ENCODE measurements at places on chromosomes 3 and 15.

DNA sequence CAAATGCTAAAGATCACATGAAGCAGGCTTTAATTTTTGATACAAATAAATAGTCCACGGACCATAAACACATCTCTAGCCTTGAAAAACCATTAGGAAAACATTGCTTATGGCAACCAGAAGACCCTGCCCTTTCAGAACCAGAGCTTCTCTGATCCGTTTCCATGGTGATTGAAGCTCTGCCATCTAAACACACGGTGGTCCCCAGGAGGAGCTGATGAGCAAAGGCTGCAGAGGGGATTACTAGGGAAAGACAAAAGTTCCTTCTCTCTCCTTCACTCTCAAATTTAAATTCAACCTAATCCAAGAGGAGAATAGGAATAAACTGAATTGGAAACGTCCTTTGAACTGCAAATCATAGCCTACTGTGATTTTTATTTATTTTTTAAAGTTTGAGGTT is 122.0 kb upstream of the ATP10A start:
- no peak for DNase-seq

DNA sequence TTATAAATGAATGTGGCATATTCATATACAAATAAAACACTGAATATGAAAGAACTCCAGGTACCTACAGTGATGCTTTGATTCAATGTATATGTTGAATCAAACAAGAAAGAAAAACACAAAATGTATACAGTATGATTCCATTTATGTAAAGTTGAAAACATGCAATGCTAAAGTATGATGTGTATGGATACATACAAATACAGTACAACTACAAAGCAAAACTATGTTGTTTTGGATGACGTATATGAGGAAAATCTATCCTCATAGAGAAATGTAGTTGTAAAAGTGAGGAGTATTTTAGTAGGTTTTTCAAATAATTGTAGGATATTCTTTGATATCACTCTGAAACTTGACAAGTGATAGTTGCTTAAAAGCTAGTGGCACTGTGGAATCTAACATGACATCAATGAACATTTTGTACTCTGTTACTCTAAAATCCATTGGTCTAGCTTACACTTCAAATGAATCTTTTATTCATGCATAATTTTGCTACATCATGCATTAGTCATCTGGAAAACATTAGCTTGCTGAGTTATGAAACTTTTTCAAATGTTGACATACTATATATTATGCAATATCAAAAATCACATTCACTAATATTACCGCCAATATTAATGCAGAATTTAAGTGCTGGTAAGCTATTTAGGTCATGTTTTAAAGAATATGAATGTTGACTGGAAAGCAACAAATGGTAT is 278.1 kb upstream of the CHRNA7 start:
- no peak for DNase-seq

DNA sequence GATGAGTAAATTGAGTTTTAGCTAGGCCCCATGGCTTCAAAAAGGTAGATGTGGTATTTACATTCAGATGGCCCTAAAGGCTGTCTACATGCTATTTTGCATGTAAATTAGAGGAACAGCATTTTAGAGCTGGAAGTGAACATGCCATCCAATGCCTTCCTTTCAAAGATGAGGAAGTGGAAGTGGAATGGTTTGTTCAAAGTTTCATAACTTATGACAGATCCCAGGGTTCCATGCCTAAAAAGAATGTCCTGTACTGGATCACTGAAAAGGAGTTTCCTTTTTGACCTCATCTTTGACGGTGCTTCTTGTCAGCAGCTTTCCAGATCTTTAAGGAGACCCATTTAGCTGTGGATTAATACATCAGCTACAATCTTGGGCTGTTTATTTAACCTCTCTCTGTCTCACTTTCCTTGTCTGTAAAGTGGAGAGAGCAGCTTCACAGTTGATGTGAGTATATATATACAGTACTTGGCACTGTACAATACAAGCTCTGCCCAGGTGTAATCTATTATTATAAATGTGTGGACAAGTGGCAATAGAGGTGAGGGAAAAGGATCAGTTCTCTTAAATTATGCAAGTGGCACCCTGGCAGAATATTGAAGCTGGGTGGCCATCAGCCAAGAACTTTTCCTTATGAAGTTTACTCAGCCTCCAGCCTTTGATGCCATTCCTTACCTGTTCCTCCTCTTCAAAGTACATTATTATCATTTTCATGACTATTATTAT is 68.7 kb upstream of the GOLGA8B start:
- DNase-seq = no peak

- no peak for DNase-seq
Measured at GRCh38 chr3:192156382-192156781, 571.0 kb downstream of the FGF12 start.

DNA sequence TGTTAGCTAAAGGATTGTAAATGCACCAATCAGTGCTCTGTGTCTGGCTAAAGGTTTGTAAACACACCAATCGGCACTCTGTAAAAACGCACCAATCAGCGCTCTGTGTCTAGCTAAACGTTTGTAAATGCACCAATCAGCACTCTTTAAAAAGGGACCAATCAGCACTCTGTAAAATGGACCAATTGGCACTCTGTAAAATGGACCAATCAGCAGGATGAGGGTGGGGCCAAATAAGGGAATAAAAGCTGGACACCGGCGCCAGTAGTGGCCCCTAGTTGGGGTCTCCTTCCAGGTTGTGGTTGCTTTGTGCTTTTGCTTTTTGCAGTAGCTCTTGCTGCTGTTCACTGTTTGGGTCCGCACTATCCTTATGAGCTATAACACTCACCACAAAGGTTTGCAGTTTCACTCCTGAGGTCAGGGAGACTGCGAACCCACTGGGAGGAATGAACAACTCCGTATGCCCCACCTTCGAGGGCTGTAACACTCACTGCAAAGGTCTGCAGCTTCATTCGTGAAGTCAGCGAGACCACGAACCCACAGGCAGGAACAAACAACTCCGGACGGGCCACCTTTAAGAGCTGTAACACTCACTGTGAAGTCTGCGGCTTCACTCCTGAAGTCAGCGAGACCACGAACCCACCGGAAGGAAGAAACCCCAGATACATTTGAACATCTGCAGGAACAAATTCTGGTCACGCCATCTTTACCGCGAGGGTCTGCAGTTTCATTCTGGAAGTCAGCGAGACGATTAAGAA is 1.1 kb upstream of the SUCLG2 start:
- DNase-seq = no peak

DNA sequence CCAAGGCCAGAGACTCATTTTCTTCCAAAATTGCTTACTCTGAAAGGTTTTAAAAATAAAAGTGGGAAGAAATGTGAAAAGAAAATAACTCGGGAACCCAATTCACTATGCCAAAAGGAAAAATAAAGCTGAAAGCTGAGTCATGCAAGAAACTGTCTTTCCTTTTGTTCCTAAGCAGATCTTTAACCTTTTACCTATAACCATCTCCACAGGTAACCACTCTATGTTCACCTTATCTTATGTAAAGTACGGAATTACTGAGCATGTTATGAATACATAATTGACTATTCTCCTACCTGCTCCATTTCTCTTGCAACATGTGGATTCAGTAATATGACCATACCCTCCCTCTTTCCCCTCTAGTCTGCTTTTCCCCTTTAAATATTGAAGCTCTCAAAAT is 62.0 kb downstream of the MINDY4B start:
- no peak for DNase-seq

DNA sequence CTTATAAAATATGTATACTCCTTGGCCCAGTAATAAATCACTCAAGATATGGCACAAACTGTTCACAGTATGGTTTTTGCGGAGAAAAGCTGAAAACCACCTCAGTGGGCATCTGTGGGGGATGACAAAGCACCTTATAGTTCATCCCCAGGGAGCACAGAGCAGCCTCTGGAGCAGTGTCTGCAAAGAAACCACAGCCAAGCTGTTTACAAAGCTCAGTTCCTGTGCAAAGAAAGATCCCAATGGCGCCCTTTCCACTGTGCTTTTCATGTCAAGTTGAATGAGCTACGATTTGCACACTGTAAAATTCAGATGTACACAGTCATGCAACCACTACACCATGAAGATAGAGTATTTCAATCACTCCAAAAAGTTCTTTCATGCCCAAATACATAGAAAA is 2.5 kb upstream of the EFCC1 start:
- DNase-seq = no peak

GRCh38 chr3:53715815-53716483 is 130.3 kb downstream of the CHDH start:
- no peak for DNase-seq

- no peak for DNase-seq
Measured at GRCh38 chr3:123331651-123332050, 117.2 kb downstream of the ADCY5 start.

DNA sequence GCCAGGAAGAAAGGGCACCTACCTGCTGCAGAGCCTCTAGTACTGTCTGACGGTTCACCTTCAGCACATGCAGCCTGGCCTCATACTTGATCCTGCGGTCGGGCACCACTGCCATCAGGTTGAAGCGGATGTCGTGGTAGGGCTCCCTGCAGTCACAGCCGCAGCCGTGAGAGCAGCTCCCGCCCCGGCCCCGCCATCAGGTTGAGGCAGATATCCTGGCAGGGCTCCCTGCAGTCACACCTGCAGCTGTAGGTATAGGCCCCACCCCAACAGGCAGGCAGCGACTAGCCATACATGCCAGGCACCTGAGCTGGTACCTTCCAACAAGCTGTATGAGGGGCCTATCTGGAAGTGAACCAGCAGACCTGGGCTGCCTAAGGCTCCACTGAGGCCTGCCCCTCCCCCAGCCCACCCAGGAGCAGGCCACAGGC is 38.7 kb downstream of the SEMA3G start:
- DNase-seq = no peak

DNA sequence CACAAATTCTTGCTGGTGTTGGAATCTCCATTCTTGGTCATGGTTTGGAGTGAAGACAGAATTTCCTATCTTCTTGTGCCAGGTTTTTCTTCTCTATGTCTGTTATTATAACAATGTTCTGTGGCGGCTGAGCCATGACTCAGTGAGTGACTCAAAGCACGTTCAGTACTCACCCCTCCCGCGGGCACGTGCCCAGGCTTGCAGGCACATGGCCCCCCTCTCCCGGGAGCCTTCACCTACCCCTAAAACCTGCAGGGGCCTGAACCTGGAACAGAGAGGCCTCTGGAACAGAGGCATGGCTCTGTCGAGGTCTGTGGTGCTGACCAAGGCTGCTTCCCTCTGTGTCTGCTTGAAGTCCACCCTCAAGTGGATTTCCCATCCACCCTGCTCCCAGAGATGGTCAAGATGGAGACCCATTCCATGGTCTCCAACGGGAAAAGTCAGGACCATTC is 27.6 kb downstream of the PLXNB1 start:
- no peak for DNase-seq

DNA sequence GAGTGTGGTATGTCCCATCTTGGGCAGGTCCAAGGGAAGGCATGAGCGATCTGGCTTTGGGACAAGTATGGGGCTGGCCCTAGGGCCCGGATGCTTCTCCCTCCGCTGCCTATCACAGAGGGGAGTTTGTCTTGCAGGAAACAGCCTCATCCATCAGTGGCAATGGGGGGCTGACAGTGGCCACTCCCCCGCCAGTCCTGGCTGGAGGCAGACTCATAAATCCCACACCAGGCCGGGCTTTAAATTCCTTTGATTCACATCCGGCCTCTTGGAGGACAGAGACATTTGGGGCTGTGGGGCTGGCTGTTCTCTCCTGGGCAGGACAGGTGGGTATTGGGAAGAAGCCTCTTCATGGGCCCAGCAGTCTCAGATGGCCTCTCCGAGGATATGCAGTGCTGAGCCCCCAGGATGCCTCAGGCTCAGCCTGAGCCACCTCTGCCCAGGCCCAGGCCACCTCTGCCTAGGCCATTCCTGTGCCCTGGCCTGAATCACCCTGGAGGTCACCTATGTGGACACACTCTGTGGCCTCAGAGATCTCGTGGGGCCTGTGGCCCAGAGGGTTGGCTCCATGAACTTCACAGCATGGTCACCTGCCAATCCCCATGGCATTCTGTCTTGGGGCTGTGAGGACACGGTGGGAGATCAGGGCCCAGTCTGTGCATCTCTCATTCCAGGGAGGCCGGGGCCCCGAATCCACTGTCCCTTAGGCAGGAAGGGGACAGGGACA is 84.2 kb upstream of the GOLGA6L4 start:
- no peak for DNase-seq

GRCh38 chr15:74592222-74592621 is 23.4 kb upstream of the CLK3 start:
- no peak for DNase-seq

- DNase-seq = peak; percentile 98
Measured at GRCh38 chr15:66386204-66387123, at the start of gene MAP2K1. Gene MAP2K1 (plus strand): TSS chr15:66386912. CDS start chr15:66387348, 436 bp downstream.

- no peak for DNase-seq
Measured at GRCh38 chr15:78641102-78641748, at the start of gene CHRNB4. Gene CHRNB4 (minus strand): TSS chr15:78641210. CDS start chr15:78641133, 77 bp downstream.

DNA sequence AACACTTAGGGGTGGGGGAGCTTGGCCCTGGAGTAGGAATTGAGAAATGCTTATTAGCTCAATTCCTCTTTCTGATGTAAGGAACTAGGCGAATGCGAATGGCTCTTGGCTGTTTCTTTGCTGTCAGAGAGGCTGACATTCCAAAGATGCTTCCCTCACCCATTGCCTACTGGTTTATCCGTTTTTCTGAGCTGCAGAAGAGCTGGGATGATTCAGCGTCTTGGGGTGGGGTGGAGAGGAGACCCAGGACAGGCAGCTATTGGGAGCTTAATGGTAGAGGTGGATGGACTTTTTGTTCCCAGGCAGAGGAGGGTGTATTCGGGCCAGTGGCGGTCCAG is 9.8 kb downstream of the PLEKHO2 start:
- DNase-seq = no peak

DNA sequence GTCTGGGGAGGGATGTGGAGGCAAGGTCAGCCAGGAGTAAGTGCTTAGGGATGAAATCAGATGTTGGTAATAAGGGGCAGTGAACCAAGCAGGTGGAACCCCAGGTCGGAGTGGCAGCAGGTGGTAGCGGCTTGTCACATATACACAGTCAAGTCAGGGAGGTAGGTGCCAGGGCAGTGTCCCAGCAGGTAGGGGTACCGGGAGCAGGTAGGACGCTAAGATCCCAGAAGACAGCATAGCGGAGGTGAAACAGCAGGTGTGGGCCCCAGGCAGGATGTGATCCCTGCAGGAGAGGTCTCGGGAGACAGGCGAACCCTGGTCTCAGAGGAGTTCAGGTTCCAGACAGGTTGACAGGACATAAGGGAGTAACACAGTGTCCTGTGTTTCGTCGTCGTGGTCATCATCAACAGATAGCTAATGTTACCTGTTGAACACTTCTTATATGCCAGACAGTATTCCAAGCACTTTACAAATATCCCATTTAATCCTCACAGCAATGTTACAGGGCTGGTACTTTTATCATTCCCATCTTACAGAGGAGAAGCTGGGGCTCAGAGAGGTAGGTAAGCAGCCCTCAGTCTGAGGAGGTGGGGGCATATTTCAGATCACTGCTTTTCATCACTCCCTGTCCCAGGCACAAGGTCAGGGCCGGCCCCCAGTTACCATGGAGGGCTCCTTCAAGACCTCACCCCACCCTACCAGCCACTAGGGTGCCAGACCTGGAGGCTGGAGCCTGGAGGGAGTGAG is 241.6 kb downstream of the UACA start:
- DNase-seq = no peak

GRCh38 chr3:60307562-60308199 is 943.6 kb downstream of the FHIT start:
- DNase-seq = no peak

- no peak for DNase-seq
Measured at GRCh38 chr3:94965867-94966475, 903.1 kb downstream of the NSUN3 start.

GRCh38 chr3:126245811-126246727 is 65.7 kb upstream of the ALDH1L1 start:
- DNase-seq = peak; percentile 52

Data from putamen (tissue), 1 donor.